ENCODE measurements at places on chromosomes 4 and X.

DNA sequence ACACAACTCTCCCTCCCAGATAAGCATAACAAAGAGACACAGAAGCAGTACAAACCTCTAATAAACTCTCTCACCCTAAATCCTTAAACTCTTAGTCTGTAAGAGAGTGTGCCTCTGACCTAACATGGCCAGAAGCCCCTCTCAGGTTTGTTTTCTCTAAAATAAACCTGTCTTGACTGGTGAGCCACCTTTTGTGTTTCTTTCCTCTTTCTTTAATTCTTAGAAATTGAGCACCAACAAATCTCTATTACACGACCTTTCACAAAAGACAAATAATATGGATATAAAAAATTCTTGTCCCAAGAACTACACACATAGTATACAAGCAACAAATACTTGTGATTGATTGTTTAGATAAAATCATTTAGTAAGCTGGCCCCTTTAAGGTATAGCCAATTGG, 573.7 kb downstream of the EPHA5 start:
- no peak for DNase-seq

DNA sequence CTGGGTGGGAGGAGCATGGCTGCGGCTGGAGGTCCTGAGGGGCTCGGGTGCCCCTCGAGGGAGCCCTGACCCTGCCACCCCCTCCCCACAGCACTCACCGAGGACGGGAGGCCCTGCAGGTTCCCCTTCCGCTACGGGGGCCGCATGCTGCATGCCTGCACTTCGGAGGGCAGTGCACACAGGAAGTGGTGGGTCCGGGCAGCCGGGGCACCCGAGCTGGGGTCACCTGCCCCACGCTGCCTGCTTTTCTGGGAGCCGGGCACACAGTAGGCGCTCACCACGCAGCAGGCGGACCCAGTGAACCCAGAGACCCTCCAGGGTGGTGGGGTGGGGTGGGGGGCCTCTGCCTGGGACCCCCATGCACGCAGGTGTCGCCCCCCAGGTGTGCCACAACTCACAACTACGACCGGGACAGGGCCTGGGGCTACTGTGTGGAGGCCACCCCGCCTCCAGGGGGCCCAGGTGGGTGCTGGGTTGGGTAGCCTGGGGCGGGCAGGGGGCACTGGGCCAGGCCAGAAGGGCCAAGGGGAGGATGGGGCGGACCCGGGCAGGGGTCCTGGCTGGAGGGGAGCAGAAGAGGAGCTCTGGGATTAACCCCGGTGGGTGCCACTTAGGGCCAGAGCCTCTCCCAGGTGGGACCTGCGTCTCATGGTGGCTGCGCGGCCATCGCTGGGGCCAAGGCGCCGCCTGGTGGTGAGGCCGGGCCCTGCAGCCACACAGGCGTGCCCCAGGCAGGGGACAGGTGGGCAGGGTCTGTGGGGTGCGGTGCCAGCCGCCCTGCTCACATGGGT, 1.4 kb downstream of the HGFAC start:
- peak; percentile 51 for DNase-seq

- DNase-seq = no peak
These were observed 34.6 kb downstream of the PDLIM5 start for GRCh38 chr4:94486372-94486801.

- DNase-seq = no peak
These were observed 138.4 kb upstream of the HHIP start for GRCh38 chr4:144507311-144508101.

DNA sequence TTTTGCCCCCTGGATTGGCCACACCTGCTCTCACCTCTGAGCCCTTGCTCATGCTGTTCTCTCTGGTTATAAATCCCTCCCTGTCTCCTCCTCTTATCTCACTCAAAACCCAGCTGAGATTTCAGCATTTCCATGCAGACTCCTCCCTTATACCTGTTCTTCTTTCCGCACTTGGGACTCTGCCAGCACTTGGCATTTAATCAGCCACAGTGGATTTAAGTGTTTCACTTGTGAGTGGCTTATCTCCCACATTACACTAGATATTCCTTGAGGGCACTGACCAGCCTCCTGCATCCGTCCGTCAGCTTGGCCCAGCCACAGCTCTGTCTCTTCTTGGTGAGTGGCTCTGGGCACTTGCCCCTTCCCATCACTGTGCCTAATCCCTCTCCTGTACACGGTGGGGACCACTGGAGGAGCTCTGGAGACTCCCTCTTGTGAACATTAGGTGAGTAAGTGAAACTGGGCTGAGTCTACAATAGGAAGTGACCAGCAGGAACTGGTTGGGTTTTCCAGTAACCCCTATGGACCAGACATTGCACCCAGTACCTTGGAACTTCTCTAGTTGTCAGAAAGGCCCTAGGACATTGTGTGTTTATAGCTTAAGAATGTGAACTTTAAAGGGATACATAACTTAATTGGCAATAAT, 19.9 kb downstream of the FGFBP1 start:
- no peak for DNase-seq

- DNase-seq = no peak
These were observed 90.6 kb upstream of the STOX2 start for GRCh38 chr4:183814461-183814860.

GRCh38 chr4:38371391-38371851, 292.6 kb upstream of the KLF3 start:
- DNase-seq = no peak

DNA sequence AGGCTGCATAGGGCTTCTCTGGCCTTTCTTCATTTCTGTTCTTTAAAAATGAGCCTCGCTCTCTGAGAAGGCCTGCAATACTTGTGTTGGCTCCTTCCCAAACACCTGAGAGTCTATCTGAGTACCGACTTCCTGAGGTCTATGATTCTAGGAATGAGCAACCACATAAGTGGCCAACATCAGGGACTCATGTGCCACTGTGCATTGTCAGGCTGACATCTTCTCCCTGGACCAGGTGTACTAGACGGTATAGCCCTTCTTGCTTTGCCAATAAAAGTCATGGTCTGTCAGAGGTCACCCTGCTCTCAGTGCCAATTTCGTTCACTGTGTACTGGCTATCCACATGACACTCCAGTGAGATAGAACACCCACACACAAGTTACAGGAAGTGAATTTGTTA, 67.4 kb upstream of the EPHA5 start:
- no peak for DNase-seq

- DNase-seq = no peak
These were observed 100.2 kb upstream of the METTL14 start for GRCh38 chr4:118585015-118585414.

Measured in stimulated activated CD4-positive, alpha-beta T cell treated with anti-CD3 and anti-CD28 coated beads, Interleukin-1b, Interleukin-23, amount 100 ng/mL, for 1 hour (primary cell).